ENCODE measurements at places on chromosomes 5 and 9.

GRCh38 chr5:35762368-35762767, 94.3 kb upstream of the IL7R start:
- no peak for DNase-seq

- DNase-seq, result no peak
Measured at GRCh38 chr9:129667378-129667777, 1.9 kb downstream of the PRRX2 start.

DNA sequence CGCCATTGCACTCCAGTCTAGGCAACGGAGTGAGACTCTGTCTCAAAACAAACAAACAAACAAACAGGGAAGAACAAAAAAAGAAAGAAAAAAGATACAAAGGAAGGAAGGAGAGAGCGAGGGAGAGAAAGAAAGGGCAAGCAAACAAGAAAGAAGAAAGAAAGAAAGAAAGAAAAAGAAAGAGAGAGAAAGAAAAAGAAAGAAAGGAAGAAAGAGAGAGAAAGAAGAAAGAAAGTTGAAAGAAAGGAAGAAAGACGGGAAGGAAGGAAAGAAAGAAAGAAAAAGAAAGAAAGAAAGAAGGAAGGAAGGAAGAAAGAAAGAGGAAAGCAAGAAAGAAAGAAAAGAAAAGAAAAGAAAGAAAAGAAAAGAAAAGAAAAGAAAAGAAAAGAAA, 13.1 kb upstream of the ALDOB start:
- no peak for DNase-seq

GRCh38 chr9:88777498-88778312, 213.6 kb upstream of the S1PR3 start:
- no peak for DNase-seq

DNA sequence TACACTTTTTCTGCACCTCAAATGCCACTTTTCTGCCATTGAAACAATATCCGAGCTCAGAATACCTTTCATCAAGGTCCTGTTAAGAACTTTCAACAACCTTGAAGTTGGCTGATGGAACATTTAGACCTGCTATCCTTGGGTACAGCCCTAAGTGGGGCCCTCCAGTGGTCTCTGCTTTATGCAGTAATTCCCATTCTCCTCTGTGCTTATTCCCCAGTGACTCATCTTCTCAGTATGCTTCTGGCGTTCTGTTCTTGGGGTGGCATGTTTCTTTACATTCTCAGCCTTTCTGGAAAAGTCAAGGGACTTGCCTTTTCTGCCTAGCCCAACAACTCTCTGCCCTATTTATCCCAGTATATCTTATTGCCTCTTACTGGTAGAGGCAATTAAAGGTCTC, 7.1 kb downstream of the ANP32B start:
- no peak for DNase-seq

GRCh38 chr9:129258124-129258822, 80.2 kb upstream of the IER5L start:
- peak; percentile 46 for DNase-seq

DNA sequence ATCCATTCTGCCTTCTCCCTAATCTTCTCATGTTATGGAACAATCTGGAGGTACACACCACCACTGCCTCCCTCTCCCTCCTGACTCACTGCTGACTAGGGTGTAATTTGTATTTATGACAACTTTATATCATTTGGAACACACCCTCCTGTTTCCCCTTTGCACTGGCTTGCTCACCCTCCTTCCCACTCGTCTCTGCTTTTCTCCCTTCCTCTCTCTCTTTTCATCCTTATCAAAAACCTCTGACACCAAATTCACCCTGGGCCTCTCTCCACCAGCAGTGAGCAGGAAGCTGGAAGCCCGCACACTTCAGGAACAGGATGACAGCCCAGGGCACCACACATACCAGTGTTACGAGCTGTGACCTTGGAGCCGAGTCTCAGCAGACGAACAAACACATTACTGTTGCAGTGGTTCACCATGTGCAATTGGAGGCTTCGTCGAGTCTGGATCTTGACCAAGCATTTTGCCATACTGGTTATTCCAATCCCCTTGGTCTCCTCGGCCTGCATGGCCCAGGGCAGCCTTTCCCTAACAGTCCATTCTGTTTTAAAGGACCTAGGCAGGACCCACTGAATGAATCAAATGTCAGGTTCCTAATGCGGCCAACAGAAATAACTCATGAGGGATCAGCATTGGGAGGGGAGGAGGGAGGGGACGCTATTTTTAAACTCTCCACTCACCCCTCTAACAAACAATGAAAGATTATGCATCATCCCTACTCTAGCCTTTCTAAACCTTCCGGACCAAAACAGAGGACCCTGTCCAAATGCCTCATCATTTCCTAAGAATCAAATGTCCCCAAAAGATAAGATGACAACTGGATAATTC, 203.9 kb upstream of the RASEF start:
- DNase-seq, result no peak

DNA sequence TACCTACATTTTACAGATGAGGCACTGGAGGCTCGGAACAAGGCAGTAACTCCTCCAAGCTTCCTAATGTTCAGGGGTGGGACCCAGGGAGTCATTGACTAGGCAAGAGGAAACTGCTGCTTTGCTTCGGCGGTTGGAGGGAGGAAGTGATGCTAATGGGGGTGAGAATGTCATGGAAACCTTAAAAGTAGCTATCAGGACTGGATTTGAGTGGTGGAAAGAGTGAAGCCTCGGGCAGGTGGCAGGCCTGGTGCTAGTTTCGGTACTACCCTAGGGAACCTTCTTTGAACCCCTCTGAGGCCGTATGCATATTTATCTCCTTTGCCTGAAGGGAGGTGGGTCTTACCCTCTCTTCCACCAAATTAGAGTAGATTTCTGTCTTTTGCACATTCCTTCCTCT, 1.6 kb downstream of the BSPRY start:
- no peak for DNase-seq

DNA sequence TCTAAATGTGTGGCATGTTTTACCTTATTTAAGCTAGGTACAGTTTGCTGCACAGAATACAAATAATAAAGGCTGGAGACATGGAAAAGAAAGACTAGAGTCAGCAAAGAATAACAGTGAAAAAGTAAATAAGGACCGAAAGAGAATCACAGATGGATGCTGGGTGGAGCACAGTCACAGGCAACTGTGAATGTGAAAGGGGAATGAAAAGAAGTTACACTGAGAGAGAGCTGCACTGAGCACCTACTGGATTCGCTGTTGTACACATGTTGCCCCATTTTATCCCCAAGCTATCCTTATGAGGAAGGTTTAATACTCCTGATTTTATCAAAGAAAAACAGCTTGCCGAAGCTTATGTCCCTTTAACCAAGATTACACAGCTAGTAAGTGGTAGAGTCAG, 165.4 kb upstream of the RGMB start:
- no peak for DNase-seq

GRCh38 chr9:98724810-98725530, 16.2 kb upstream of the GABBR2 start:
- no peak for DNase-seq

GRCh38 chr5:124263680-124264491, 482.6 kb downstream of the ZNF608 start:
- DNase-seq, result no peak

DNA sequence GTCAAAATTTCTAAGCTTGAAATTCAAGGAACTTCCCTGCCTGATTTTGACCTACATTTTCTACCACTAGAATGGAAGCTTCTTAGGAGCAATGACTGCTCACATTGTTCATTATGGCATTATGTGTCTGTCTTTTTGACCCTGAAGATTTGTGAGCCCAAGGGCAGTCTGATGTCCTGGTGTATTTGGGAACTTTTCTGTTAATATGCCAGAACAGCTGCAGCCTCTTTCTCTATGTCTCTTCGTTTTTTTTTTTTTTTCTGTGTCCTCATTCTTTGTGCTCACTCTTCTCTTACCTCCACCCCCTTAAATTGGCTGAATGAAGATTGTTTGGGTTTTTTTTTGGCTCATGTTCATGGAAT, 34.8 kb upstream of the TMC1 start:
- DNase-seq, result no peak

DNA sequence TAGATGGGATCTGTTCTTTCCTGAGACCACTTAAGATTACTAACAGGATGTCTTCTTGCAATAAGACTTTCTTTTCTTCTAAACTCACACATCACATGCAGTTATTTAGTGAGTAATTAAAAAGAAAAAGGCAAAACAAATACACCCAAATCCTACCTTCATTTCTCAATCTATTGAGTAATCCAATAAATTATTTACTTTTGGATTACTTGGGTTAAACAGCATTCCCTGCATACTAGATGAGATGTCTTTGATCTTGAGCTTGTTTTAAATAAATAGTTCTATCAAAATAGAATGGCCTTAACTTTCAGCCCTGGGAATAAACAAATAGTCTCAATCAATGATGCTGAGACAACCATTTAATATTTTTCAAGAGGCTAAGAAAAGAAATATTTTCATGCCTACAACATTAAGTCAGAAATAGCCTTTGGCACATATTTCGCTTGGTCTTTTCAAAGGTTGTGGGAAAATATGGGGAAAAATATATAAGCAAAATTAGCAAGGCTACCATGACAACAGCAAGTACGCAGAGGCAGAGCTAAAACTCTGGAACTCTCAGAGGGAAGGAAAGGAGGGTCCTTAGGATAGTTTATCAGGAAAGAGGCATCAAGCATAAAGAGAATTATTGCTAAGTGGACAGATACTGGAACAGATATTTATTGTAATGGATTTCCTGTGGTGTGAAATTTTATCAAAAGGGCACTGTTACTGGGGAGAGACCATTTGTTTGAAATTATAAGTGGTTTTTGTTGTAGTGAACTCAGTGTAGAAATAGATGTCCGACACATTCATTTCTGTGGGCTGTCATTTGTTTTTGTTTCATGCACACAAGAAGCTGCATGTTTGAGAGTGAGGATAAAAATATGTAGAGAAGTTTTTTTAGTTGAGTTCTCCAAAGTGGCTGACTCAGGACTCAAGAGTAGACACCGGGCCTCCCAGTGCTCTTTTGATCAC, 70.2 kb upstream of the CDH6 start:
- DNase-seq, result no peak

- no peak for DNase-seq
Measured at GRCh38 chr5:935510-936084, 42.9 kb downstream of the TRIP13 start.

DNA sequence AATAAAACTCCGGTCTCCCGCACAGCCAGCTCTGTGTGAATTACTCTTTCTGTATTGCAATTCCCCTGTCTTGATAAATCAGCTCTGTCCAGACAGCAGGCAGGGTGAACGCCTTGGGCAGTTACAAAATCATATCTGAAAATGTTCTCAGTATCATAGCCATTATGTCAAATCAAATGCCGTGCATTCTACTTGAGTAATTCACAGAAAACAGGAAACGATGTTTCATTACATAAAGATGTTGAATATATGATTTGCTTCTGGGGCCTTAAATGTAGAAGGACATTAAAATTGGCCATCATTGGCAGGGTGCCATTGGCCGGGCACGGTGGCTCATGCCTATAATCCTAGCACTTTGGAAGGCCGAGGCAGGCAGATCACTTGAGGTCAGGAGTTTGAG, 8.5 kb downstream of the POLR3G start:
- no peak for DNase-seq

DNA sequence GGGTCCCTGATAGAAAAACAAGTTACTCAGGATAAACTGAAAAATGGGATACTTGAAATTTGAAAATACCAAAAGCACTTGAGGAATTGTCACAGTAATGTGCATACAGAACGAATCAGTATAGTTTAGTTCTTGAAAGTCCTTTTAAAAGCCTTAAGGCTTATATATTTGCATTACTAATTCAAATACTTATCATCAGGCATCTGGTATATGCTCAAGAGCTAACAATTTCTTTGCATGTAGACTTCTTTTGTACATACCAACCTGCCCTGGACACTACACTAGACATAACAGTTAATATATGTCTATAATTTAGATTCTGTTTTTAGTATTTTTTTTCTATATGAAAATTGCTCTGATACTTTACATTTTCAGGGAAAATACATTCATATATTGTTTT, 43.2 kb downstream of the SMIM15 start:
- DNase-seq, result no peak

DNA sequence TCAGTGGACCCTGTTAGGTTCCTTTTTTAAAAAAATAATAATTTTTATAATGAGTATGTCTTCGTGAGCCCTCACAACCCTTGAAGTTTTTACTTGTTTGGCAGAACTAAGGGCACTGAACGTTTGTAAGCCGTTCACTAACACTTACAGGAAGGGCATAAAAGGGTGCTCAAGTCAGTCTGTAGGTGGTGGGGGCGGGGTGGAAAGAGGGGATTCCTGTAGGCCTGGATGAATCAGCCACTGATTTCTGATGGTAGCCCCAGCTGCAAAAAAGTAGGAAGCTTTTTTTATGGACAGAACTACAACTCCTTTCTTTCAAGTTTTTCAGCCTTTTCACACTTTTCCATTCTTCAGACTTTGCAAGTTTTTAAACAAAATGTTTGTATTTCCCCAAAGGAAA, 35.8 kb downstream of the PIK3R1 start:
- DNase-seq, result no peak

GRCh38 chr9:129610473-129611306, 10.2 kb downstream of the C9orf50 start:
- DNase-seq, result no peak

DNA sequence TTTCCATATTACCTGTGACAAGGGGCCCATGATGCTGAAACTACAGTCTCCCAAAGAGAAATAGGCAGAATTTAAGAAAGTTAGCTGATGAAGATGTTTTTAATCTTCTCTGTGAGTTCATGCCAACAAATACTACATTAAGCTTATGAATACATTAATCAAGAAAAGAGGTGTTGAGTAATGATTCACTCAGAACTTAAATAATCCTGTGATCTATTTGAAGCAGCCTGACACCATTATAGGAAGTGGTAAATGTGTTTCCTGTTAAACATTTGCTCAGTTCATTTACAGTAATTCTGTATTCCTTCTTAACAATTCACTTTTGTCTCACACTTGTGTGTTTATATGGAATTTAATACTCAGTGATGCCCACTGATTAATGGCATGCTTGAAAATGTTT, 75.0 kb upstream of the IZUMO3 start:
- DNase-seq, result no peak

- no peak for DNase-seq
Measured at GRCh38 chr5:558326-558725, 34.1 kb upstream of the SLC9A3 start.

DNA sequence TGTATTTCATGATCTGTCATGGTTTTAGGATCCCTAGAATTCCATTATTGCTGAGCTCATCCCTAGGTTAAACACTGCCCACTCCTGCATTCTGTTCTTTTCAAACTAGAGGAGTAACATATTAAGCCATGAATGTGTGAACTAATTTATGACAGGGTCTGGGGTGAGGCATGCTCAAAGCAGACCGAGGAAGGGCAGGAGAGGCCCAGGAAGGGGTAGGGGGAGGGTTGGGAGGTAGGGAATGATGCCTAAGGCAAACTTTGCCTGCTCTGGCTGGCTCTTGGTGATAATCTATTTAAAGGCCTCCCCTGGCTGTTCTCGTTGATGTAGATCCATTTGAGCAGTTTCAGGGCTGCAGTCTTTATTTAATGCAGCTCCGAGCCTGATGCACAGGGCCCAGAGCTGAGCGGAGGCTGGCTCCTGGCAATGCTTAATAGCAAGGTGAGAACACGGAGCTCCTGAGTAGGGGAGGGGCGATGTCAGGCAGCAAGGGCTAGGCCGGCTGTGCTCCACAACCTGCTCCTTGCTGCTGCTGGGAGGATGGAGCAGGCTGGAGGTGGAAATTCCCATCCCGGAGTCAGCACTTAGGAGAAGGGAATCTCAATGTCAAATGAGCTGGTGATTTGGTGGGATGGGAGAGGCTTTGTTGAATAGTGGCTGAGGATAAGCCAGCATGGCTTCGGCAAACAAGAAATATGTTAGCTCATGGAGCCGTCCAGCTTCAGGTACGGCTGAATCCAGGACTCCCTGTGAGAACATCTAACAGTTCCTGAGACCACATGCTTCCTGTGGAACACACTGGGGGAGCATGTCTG, 73.2 kb upstream of the UNC5A start:
- DNase-seq, result no peak

GRCh38 chr9:87792831-87793288, 66.9 kb downstream of the CTSL start:
- DNase-seq, result no peak

Measured in NCI-H2029 treated with DMSO at 0.1 percent for 48 hours (cell line).